Posterior vena cava (tissue), 2 donors: ENCODE measurements at places on chromosomes 3 and 15. TPM values are rescaled to one million over a fixed set of nuclear protein-coding genes. Genes with fewer than 3 reads are reported as not detected.

DNA sequence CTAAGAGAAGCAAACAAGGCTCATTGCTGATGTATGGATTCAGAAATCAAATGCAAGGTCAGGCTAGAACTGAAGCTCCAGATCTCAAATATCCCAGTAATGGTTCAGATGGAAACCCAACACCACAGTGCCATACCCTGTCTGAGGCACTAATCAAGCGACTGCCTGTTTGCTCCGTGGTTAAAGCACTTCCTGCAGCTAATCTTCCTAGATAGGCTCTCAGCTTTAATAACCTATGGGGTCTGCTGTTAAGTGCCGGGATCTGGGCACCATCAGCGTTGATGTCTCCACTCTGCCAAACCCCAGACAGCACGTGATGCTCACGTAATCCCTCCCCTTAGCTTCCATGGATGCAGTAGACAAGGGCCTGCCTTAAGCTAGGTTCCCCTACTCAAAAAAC lies 262.6 kb downstream of the MECOM start:
- no peak for DNase-seq

DNA sequence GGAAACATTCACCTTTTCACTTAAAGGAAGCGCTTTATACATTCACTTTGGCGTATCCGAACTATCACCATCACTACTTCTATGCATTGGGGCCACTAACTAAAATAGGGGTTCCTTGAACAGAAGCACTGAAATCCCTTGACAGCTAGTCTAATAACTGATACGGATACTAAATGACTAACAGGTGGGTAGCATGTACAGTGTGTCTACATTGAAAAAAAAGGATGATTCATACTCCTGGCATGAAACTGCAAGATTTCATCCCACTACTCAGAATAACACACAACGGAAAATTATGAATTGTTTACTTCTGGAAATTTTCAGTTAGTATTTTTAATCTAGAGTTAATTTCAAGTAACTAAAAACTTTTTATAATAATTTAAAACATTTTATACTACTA lies 96.7 kb downstream of the SMARCC1 start:
- no peak for DNase-seq

DNA sequence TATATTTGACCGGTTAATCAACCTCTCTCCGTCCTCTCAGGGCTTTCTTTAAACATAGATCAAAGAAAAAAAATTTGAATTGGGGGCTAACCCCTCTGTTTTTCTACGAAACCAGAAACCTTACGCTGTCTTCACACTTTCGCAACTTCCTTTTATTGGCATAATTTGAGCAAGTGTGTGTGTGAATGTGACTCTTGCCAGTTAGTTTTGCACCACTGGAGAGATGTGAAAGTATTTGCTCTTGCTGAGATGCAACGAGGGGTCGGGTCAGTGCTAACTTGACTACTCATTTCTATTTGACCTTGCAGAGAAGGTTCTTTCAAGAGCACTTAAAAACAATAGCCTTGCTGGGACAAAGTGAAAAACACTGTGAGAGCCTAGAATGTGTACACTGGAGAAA lies 81.2 kb downstream of the FAM43A start:
- no peak for DNase-seq

- no peak for DNase-seq
Observed at GRCh38 chr3:55540579-55540978, 53.5 kb upstream of the WNT5A start.

DNA sequence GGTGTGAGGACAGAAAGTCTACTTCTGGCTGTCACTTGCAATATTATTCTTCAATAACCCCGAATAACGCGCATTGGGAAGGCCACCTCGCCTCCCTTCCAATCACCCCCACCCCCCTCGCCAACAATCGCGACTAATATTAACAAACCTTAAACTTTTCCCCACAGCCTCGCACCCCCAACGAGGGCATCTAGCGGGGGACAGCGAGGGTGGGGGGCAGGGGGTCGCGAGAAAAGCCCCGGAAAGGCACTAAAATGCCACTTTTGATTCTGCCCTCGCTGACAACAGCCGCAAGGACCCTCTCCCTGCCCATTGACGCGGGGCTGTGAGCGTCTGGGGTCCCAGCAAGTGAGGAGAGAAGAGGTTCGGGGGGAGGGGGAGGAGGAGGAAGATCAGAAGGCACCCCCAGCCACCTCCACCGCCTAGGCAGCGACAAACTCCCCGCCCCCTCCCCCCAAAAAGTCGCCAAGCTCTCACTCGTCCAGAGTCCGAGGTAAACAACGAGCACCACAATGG lies 868 bp downstream of the SATB1 start:
- DNase-seq: peak; percentile 61

DNA sequence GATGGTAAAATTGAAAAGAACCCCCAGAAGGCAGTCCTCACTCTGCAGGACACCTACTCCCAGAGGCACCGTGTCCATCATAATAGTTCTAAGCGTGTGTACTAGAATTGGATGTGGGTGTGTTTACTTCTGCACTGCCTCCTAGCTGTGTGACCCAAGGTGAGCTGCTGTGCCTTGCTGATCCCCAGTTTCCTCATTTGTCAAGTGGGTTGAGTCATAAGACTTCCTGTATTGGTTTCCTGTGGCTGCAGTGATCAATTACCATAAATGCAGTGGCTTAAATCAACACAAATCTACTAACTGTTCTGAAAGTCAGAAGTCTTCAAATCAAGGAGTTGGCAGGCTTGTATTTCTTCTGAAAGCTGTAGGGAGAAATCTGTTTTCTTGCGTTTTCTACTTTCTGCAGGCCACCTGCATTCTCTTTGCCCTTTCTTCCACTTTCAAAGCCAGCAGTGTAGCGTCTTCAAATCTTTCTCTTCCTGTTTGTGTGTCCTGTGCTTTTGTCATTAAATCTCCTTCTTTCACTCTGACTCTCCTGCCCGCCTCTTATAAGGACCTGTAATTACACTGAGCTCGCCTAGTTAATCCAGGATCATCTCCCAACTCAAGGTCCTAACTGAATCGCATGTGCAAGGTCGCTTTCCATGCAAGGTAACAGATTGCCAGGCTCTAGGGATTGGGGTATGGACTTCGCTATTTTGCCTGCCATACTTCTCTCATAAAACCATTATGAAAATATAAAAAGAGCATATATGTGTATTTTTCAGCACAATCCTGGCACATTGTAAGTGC lies 59.0 kb downstream of the RORA start:
- DNase-seq: no peak

DNA sequence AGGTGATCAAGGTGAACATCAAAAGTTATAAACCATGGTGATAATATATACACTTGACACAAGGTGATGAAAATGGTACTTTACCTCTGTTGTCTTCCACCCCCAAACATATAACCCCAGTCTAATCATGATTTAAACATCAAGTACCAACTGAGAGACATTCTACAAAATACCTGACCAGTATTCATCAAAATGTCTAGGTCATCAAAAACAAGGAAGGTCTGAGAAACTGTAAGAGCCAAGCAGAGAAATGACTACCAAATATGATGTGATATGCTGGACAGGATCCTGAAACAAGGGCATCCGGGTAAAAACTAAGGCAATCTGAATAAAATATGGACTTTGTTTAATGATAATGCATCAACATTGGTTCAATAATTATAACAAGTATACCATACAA lies 27.8 kb downstream of the EDC3 start:
- DNase-seq: no peak

DNA sequence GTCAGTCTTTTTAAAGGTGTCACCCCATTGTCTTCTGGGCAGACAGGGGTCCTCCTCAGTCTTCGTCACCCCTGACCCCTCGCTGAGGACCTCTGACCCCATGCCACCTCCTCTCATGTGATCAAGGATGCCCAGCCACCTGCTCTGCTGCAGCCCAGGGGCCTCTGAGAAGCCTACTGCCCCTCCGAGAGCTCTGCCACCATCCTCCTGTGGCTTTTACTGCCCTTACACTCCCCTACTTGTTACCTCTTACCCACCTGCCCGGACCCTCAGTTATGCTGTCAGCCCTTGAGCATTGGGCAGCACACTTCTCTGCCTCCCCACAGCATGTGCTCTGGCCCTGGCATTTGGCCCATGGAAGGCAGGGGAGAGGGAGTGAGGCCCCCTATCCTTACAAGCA lies 123.2 kb downstream of the LRRK1 start:
- DNase-seq: peak; percentile 57

- no peak for DNase-seq
Observed at GRCh38 chr3:184783319-184783718, 28.6 kb upstream of the VPS8 start.

DNA sequence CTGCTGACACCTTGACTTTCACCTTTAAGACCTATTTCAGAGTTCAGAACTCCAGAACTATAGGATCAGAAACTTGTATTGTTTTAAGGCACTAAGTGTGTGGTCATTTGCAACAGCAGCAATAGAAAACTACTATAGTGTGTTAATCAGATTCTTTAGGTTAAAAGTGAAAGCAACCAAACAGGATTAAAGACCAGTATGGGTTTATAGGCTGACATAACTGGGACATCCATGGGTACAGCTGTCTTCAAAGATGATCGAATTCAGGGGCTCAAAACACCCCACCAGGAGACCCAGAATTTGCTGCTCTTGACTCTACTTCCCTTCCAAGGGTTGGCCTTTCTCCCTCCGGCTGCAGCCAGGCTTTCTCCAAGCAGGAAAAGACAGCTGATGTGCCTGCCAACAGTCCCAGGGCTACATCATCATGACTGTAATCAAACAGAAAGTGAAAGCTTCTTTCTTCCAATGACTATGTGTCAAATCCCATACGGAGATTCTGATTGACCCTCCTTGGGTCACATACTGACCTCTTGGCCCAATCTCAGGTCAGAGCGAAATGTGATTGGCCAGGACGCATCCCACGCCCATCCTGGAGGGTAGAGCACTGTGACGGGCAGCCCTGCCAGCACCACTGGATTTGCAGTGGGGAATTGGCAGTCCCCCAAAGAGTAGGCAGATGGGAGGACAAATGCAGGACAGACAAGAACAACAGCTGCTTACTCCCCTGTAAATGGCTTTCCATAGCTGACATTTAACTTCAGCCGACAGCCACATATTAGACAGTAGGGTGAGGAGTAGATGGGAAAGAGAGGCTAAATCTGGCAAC lies 51.4 kb upstream of the RNF7 start:
- DNase-seq: no peak

- no peak for DNase-seq
Observed at GRCh38 chr3:179881791-179882190, 154.9 kb downstream of the PEX5L start.

GRCh38 chr15:75138016-75138999 lies 63.4 kb upstream of the C15orf39 start:
- DNase-seq: no peak

DNA sequence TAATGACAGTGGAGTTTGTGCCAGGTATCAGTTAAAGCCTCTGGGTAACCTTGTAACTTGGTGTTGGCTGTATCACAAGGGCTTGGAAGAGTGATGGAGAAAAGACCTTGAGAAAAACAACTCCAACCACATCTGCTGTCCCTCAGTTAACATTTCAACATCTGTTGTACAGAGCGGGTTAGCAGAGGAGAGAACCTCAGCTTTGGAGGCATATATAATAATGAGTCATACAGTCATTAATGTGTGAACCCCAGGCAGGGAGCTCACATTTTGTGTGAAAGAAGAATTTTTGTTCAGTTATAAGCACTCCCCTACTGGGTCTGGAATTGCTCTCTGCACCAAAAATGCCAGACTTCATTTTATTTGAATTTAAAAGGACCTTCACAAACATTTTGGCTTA lies 439.5 kb downstream of the PDCD6IP start:
- no peak for DNase-seq

GRCh38 chr15:81596159-81596865 lies 222.3 kb upstream of the TMC3 start:
- DNase-seq: no peak

DNA sequence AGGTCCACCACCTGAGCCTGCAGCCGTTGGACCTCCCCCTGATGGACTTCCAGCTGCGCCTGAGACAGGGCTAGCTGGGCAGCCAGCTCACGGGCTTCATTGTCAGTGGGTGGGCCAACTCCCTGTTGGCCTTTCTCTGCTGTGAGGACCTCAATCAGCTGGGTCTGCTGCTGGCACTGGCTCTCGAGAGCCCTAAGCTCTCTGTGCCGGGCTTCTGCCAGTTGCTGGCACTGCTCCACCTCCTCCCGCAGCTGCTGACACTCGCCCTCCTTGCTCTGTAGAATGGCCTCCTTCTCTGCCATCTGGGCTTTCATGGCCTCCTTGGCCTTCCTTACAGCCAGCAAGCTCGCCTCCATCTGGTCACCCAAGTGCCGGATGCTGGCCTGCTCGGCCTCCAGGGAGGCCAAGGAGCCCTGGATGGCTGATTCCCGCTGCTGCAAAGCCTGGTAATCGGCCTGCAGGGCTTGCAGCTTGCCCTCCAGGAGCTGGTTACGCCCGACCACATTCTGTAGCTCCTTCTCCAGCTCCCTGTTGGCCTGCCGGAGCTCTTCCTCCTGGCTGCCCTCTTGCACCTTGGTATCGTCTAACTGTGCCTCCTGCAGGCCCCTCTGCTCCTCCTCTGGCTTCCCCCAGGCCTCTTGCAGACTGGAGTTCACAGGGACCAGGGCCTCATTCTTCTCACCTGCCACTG lies 23.8 kb downstream of the CXCR6 start:
- DNase-seq: no peak

DNA sequence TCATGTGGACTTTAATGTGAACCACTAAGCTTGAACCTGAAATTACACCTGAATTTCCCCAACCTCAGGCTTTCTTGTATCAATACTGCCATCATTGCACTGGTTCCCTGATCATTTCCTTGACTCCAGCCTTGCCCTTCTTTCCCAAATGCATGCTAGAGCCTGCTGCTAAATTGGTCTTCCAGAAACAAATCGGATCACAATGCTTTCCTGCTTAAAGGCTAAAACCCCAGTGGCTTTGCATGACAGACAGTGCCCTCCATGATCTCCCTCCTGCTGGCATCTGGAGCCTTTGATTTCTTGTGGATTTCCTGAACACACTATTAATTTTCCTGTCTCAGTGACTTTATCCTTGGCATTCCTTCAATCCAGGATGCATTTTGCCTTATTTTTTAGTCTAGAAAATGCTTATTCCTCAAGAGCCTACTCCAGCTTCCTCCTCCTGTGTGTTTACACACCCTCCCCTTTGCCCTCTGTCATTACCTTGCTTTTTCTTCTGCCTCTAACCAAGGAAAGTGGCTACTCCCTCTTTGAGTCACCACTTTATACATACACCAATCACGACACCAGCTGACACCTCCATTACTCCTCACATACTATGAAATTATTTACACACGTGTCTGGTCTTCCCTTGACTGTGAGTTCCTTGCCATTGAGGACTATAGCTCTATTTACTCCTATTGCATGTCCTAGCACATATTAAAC lies 214.6 kb downstream of the KCNAB1 start:
- no peak for DNase-seq

GRCh38 chr15:89839167-89839810 lies 24.6 kb upstream of the ANPEP start:
- no peak for DNase-seq

DNA sequence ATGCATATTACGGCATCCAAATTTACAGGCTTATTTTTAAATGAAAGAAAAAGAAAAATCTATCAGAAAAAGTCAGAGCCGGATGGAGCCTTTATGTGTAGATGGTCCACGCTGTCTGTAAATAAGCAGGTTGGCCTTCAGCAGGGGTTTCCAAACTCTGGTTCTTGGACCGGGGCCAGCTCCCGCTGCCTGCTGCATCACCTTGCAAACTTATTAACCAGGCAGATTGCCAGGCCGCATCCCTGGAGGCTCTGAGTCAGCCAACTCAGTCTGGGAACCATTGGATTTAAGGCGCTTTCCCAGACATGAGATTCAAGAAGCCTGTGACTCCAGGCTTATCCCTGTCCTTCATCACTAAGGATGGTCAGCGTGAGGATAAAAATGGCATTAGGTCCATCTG lies 212.4 kb downstream of the OPA1 start:
- no peak for DNase-seq

Gene ANKUB1
- total RNA-seq: not detected

Gene IL12A
- 0.38 TPM for total RNA-seq

Gene CCR5
- 1.9 TPM for total RNA-seq

Gene ADGRG7
- total RNA-seq: not detected

Gene NIT2
- 39.0 TPM for total RNA-seq

Gene SAMMSON
- total RNA-seq: 0.33 TPM

Gene EEFSEC
- 13.0 TPM for total RNA-seq
